ENCODE measurements at places on chromosomes 4 and X.

DNA sequence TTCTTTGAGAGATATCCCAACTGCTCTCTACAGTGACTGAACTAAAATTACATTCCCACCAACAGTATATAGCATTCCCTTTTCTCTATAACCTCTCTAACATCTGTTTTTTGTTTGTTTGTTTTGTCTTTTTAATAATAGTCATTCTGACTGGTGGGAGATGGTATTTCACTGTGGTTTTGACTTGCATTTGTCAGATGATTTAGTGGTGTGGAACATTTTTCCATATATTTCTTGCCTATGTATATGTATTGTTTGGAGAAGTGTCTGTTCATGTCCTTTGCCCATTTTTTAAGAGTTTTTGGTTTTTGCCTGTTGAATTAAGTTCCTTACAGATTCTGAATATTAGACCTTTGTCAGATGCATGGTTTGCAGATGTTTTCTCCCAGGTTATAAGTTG, 9.0 kb downstream of the USO1 start:
- DNase-seq: no peak

DNA sequence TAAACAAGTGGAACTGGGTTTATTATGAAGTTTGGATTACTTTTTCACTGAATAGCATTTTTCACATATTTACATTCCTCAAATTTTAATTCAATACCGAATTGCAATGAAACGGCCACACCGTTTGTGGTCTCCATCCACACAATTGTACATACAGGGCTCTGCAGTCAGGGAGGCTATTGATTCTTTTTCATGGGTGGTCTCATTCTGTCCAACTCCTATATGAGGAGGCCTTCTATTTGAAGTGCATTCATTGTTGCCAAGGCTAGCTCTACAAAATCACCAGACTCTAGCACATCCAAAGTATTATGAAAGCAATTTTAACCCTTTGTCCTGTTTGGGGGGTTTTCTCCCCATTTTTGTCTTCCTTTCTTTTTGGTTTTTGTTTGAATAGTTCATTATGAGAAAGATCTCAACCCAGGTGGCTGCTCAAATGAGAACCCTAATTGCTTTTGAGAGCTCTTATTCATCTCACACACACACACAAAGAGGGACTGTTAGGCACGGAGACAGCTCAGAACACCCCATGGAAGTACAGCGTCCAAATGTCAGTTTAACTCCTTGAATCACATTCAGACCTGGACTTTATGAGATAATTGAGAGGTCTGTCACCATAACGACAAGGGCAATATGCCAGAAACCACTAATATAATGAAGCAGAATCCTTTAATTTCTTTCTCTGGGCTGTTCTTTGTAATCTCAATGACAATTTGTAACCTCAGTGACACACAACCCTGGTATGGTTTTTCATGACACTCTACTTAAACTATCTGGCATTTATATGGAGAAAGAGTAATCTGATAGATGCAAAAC, 79.4 kb downstream of the NLGN4X start:
- no peak for DNase-seq

- DNase-seq: no peak
Measured at GRCh38 chrX:10176121-10177003, 19.6 kb downstream of the CLCN4 start.

- no peak for DNase-seq
Measured at GRCh38 chr4:37803348-37803973, 23.0 kb upstream of the PGM2 start.

DNA sequence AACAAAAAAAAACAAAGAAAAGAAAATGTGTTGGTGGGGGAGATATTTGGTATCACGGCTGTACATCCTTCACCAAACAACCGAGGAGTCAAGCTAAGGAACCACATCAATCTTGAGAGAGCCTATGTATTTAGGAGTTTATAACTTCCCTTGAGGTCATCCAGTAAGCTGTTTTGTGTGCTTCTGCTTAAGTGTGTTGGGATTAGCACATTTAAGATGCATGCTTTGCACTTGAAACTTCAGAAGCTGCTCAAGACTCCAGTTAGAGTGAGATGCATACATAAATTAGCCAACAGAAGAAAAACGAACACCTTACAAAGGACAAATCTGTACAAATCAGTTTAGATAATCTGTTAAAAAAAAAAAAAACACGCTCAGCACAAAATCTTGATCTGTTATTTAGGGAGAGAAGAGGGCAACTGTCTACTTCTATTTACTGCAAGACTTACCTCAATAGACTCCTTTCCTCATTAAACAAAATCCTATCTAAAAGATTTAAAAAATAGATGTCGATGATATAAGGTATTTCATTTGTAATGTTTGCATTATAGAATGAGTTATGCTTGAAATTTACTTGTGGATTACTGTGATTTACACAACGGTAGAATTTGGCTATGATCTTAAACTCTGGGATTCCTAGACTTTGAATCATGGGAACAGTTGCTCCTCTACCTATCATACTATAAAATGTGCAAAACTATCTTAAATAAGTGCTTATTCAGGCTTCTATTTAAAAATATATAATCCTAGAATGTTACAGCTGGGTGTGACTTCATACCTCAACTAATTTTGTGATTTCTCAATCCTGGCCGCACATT, 53.8 kb upstream of the NAP1L5 start:
- DNase-seq: no peak

- no peak for DNase-seq
Measured at GRCh38 chrX:31836479-31836878, 764.6 kb upstream of the FTHL17 start.

GRCh38 chr4:3768842-3769641, 2.9 kb downstream of the ADRA2C start:
- no peak for DNase-seq

DNA sequence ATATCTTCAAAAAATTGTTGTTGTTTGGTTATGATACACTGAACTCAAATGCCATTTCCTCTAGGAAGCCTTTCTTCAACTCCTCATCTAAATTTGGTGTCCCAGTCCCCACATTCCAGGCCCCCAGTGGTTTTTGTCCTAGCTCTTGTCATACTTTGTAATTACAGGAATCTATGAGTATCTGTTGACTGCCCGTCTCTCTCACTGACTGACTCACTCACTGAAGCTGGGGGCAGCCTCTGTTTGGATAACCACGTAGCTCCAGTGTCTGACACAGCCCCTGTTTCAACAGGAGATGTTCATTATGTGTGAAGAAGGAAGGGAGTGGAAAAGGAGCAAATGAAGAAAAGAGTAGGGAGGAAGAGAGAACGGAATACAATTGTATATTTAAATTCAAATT, 284.1 kb upstream of the TENM3 start:
- no peak for DNase-seq

GRCh38 chr4:27024805-27025204, 164.2 kb downstream of the STIM2 start:
- no peak for DNase-seq

DNA sequence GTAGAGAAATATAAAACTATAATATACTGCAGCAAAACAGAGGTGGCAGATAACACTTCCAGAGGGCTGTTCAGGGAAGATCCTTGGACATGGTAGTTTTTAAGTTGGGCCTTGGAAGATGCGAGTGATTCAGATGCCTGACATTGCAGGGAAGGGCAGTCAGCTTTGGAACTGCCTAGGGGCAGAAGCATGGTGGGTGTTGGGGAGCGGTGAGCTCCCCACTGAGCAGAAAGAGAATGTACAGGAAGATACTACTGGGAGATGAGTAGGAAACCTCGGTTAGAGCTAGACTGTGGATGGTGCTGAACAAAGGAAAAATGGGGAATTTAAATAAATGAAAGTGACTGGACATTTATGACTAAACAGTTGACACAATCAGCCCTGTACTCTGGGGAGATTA, 24.9 kb upstream of the SEC24B start:
- DNase-seq: no peak

DNA sequence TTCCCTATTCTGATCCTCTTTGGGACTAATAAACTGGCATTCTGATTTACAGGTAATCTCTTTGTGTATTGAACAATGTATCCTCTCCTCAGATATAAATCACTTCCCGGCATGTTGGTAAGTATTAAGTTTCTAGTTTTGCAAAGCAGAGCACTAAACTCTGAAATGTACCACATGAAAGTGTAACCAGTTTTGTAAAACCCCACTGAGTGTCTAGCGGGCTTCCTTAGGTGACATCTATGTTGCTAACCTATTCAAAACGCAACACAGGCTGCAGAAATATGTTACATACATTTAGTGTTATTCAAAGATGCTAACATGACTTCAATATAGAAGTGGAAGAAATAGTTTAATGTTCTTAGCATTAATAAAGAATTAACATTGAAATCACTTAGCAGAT, 25.2 kb downstream of the DNAJB14 start:
- no peak for DNase-seq

DNA sequence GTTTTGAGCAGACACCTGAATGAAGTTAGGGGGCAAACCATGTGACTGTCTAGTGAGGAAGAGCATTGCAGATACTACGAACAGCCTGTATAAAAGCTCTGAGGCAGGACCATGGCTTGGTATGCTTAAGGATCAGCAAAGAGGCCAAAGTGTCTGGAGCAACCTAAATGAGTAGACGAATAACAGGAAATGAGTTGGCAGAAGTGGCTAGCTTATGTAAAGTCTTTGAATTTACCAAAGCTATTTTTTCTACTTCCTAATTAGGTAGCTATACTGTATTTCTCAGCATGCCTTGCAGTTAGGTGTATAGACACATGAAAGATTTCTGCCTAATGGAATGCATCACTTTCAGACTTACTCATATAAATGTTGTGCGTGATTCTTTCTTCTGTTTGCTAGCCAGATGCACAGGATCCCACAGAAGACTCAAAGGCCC, 9.3 kb upstream of the GPRIN3 start:
- DNase-seq: no peak

DNA sequence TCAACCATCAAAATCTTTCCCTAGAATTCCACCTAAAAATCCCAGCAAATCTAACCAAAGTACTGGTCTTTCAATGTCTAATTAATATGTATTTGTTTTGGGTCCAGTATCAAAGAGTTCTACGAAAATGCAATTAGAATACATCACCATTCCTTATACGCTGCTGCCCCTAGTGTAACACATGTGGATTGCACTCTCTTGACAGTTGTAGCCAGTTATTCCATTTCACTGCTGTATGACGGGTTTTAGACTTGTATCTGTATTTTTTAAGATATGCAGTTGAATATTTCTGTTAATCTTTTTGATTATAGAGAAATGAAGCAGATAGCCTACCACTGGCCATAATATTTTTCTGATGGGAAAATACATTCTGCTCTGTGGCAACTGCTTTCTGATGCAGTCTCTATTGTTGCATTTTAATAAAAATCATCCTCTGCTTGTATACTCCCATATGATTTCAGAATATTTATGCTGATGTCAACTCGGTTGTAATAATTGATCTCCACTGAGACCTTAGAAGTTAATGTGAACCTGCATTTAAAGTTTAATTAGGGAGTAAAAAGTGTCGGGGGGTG, 17.1 kb upstream of the PAGE2B start:
- no peak for DNase-seq

DNA sequence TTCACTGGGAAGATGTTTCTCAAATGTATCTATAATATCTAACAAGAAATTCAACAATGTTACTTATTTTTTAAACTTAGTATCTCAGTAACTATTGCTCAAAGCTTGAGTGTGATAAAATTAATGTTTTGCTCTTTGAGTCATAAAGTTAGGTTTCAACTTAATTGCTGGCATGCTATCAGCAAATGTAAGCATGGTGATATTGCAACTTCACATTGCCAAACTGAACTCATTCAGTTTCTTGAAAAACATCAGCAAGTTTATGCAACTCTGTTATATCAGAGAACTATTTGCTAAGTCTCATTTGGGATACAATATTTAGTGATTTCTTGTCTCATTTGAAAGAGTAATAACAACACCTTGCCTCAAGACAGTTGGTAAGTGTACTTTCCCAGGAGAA, 91.2 kb upstream of the KLF3 start:
- no peak for DNase-seq

- DNase-seq: no peak
Measured at GRCh38 chrX:70331161-70331560, 41.3 kb downstream of the KIF4A start.

DNA sequence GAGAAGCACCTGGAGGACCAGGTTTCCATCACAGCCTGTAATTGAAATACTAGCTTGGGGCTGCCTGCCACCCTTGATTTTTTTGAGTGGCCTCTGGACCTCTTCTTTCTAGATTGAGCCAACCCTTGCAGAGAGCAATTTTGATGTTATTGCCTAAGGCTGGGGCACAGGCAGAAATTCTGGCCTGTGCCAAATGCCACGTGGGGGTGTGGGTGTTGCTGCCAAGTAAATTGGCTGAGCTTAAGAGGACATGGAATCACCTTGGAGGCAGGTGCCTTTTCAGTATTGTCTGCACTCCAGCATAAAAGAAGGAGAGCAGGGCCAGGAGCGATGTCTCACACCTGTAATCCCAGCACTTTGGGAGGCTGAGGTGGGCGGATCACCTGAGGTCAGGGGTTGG, 286.1 kb upstream of the PRPS2 start:
- DNase-seq: no peak

DNA sequence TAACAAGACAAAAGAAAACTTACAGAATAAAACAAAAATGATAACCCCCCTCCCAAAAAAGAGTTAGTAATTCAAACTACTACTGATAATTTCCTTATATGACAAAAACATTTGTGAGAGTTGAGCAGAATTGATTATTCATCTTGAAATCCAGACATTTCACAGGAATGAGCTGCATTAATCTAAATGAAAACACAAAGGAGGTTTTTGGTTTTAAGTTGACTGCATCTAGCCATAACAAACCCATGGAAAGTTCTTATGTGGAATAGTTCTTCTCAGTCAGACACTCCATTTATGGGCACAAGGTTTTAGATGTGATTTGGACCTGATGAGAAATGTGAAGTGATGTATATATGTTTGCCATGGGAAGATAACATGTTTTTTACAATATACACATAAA, 95.4 kb downstream of the VCX2 start:
- no peak for DNase-seq

- DNase-seq: no peak
Measured at GRCh38 chrX:143664302-143664701, 28.4 kb upstream of the SLITRK4 start.

GRCh38 chrX:49930039-49930438, 7.6 kb downstream of the CLCN5 start:
- no peak for DNase-seq

DNA sequence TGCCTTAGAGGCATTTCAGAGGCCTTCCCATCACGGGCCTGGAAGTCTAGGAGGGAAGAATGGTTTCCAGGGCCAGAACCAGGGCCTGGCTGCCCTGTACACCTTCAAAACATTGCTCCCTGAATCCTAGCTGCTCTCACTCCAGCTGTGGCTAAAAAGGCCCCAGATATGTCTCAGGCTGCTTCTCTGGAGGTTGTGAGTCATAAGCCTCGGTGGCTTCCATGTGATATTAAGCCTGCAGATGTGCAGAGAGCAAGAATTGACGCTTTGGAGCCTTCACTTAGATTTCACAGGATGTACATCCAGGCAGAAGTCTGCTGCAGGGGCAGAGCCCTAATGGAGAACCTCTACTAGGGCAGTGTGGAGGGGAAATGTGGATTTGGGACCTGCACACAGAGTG, 502.5 kb downstream of the GRXCR1 start:
- no peak for DNase-seq

- DNase-seq: no peak
Measured at GRCh38 chr4:38004887-38005286, 44.7 kb downstream of the PTTG2 start.

- no peak for DNase-seq
Measured at GRCh38 chr4:3792813-3793212, 26.6 kb downstream of the ADRA2C start.
